ENCODE measurements at places on chromosomes 1 and 21. TPM values are rescaled to one million over a fixed set of nuclear protein-coding genes. Genes with fewer than 3 reads are reported as not detected.

The SUSD4 gene
- total RNA-seq: under 0.01 TPM

The XKR8 gene
- total RNA-seq: 7.0 TPM

DNA sequence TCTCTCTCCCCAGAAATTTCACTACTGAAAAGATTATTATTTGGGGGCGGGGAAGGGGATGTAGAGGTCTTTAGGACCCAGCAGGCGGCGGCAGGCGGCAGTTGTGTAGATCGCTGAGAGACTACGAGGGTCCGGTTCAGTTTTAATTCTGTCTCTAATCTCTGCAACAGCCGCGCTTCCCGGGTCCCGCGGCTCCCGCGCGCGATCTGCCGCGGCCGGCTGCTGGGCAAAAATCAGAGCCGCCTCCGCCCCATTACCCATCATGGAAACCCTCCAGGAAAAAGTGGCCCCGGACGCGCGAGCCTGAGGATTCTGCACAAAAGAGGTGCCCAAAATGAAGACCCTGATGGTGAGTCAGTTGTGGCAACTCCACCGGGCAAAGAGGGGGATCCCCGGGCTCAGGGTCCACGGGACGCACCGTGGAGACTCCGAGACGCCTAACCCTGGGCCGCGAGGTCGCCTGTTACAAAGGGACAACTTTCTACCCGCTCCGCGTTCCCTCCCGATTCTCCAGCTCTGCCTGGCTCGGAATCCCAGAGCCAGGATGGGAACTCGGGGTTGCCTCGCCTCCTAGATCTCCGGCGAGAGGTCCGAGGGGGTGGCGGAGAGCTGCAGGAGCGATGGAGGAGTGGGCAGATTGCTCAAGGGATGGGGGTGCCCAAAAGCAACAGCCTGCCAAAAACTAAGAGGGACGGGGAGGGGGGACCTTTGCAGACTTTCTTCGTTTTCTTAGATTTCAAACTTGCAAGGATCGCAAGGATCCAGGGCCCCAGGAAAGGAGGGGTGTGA, at the start of gene ST6GALNAC5:
TSS of gene ST6GALNAC5 (plus strand) at position 139 of the 789 bp plus-strand sequence.
- DNase-seq: peak; percentile 7

DNA sequence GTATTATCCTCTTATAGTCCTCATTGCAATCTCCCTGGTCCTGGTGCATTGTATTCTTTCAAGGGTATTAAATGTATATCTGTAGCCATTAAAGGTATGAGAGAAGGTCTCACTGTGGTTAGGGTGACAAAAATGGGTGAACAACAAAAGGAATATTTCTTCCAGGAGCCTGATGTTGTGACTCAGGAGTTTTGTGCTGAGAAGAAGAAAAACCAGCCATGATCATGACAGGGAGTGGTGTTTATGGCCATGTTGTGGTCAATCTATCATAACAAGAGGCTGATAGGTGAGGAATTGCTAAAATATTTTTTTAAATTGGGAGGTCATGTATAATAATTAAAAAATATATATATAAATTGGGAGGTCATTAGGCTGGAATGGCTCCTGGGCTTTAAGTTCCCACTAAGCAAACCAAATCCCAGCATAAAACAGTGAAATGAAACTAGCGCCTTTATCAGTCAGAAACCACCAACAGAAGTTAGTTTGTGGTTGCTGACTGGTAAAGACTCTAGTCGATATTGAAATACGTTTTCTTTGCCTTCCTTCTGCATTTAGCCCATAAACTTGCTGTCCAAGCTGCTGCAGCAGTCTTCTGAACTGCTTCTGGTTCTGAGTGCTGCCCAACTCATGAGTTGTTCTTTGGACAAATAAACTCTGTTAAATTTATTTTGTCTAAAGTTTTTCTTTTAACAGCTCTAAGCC, 60.3 kb downstream of the TBX19 start:
- DNase-seq: no peak

DNA sequence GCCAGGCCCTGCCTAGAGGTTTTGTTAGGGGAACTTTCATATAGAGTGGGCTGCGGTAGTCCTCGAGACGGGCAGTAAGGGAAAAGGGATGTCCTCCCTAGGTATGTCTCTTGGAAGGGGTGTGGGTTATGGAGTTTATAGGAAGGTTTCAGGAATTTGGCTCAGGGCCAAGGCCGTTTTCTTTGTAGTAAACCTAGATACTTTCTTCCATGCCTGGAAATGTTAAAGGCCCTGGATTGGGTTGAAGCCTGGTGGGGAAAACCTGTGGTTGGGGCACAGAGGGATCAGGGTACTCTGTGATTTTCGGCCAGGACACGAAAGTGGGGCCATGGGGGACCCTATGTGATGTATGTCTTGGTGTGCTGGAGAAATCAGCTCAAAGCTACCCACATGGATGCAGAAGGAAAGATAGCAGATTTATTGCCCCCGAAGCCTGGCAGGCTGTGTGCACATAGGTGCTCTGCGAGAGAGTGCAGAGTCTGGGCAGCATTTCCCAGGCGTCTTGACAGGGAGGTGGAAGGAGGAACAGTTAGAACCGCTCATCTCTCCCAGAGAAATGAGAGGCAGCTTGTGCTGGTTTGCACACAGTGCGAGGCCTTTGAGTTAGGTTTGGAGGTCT, 1.7 kb downstream of the SNAP47 start:
- no peak for DNase-seq

The TTC22 gene
- total RNA-seq: not detected

DNA sequence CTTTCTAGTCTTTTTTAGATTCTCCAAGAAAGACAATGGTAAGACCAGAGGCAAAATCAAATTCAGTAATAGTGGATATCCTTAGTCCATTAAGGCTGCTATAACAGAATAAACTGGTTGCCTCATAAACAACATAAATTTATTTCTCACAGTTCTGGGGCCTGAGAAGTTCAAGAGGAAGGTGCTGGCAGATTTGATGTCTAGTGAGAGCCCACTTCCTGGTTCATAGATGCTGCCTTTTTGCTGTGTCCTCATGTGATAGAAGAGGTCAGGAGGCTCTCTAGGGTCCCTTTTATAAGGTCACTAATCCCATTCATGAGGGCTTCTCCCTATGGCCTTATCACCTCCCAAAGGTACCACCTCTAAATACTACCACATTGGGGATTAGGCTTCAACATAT, 31.5 kb upstream of the BTG3 start:
- no peak for DNase-seq

DNA sequence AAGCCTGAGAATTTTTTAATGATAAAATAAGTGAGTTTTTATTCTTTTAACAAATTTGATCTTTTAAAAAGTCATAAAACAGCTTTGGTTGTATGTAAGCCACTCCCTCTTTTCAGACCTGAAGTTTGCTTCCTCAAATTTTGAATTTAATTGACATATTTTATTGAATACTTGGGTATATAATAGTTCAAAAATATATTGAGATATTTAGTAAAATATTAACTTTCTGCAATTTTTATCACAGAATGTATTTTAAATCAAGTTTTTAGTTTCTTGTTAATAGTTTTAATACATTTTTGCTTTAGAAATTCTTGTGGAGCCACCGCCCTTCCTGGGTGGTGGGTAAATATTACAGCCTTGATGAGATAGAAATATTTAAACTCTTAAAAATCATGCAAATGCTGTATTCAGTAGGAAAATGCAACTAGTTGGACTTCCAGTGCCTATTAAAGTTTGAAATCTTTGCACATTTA, 867 bp downstream of the PTPRC start:
- no peak for DNase-seq

GRCh38 chr1:160621633-160622413, 25.0 kb downstream of the SLAMF1 start:
- no peak for DNase-seq

The SPATA6 gene
- total RNA-seq: 2.4 TPM

DNA sequence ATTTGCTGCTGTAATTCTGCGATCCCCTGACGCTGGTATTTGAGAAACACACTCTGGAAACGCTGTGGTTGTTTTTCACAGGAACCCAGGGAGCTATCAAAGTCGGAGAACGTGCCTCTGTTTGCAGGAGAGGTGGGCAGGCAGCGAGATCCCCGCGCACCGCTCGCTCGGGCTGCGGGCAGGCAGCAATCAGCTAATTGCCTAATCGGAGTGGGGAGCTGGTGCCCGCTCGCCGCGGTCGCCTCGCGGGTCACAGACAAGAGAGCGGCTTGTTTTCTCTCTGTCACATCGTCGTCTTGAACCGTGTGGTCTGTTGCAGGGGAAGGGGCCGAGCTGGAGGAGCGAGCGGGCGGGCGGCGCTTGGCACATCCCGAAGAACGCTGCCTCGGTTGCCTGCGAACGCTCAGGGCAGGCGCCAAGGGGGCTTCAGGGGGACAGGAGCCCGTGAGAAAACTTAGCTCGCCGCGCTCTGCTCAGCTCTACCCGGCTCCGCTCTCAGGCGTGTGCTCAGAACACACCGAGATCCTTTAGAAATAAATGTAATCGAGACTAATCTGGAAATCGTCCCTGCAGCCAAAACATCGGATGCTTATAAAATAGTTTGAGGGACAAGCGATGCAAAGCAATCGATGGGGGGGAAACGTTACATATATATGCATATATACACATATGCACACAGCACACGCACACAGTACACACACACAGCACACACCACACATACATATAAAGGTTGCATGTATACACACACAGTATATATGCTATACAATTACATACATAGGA, 93.6 kb upstream of the SMYD2 start:
- no peak for DNase-seq

GRCh38 chr1:59004755-59005154, 220.9 kb upstream of the JUN start:
- DNase-seq: no peak

The C8A gene
- total RNA-seq: not detected

- DNase-seq: no peak
These were observed 4.6 kb upstream of the WNT2B start for GRCh38 chr1:112504001-112504660.
